ENCODE measurements at places on chromosomes 13 and 19.

DNA sequence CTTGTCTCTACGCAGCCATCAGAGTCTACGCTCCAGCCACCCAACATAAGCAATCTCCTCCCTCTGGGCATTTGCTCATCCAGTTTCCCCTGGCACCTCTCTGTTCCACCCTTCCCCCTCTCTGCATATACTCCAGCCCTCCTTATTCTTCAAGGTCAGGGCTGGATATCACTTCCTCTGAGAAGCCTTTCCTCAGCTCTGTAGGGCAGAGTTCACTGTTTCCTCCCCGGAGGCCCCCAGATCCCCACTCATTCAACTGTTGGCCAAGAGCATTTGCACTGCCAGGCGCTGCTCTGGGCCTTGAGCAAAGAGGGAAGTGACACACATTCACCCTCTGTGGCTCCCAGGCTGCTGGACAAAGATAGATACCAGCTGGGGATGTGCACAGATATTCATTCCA, 3.3 kb downstream of the FCGRT start:
- DNase-seq = peak; percentile 13

GRCh38 chr13:101309014-101309619, 107.2 kb downstream of the NALCN start:
- no peak for DNase-seq

GRCh38 chr13:73338389-73338788, 279.6 kb downstream of the KLF5 start:
- DNase-seq = no peak

DNA sequence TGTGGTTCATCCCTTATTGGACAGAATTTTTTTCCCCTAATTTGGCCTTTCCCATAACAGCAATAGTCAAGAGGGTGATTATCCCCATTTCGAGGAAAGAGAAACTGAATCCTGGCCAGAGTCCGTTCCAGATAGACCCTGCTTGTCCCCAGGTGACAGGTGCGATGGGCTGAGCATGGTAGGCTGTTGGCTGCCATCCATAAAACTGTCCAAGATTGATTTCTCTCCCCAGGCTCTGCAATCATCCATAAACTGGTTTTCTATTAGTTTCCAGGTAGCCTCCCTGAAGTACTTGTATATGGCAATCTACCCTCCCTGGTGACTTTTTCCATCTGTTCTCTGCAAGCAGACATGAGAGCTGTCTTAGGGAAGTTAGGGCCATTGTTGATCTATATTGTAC, 25.4 kb downstream of the SERP2 start:
- no peak for DNase-seq

DNA sequence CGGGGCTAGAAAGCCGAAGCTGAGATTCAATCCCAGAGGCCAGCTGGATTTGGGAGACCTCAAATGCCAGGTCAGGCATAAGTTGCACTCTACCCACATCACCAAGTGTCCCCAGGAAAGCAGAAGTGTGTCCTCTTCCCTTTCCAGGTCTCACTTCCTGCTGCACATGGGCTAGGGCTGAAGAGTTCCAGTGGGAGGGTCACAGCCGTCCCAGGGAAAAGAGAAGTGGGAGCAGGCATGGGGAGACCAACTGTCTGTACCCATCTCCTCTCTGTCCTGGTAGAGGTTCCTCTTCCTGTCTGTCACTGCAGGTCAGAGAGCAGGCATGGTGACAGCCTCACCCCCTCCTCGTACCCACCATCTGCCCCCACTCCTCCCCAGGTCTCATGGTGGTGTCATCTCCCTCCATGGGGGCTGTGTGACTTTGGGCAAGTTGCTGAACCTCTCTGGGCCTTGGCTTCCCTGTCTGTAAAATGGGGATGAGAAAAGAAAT, 14.8 kb downstream of the AXL start:
- no peak for DNase-seq

- DNase-seq = no peak
Measured at GRCh38 chr13:23445794-23446193, 12.3 kb upstream of the SACS start.

DNA sequence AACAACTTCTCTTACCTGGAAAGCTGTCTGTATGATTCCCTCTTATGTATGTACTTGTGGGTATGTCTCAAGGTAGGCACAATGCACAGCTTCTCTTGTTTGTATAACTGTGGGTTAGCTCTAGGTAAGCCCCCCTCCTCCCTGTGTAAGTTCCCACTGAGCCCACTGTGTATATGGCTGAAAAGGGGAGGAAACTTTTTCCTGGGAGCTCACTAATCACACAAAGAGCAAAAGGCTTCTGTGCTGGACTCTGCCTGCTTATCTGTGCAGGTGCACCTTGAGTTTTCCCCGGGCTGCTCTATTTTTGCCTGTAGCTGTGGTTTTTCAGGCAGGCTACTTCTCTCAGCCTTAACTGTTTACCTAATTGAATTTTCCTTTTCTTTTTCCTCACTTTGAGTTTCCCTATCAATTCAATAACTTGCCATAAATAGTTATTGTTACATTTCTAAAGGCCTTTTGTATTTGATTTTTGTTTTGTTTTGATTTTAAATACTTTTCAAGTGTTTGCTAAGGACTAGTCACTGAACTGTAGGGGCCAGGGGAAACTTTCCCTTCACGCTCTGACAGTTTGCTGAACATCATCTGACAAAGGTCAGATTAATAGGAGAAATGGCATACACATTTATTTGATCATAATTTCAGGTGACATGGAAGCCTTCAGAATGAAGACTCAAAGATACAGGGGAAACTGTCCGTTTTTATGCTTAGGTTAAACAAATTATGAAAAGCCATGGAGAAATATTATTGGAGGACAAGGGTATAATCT, 423.5 kb upstream of the ATXN8OS start:
- no peak for DNase-seq
